B cell (primary cell): ENCODE measurements at places on chromosomes 1 and 21.

- no peak for DNase-seq
Observed at GRCh38 chr21:42698733-42699132, 45.3 kb downstream of the PDE9A start.

DNA sequence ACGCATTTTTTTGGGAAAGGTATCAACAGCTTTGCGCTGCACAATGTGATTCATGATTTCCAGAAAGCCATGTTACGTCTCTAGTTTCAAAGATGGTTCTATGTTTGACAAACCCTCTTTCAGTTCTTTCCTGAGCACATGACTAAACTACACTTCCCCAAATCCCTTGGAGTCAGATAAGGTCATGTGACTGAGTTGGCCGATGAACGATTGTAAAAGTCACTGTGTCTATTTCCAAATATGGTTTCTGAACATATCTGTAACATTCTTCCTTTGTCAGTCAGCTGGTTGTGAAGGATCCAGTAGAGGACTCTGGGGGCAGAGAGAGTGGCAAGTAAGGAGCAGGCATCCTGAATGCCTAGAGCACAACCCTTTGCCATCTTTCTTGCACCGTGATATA lies 35.4 kb downstream of the TMPRSS15 start:
- no peak for DNase-seq

GRCh38 chr1:204080163-204080903 lies 7.4 kb downstream of the SOX13 start:
- DNase-seq, result no peak

- no peak for DNase-seq
Observed at GRCh38 chr1:67674260-67675011, 10.6 kb upstream of the GADD45A start.

DNA sequence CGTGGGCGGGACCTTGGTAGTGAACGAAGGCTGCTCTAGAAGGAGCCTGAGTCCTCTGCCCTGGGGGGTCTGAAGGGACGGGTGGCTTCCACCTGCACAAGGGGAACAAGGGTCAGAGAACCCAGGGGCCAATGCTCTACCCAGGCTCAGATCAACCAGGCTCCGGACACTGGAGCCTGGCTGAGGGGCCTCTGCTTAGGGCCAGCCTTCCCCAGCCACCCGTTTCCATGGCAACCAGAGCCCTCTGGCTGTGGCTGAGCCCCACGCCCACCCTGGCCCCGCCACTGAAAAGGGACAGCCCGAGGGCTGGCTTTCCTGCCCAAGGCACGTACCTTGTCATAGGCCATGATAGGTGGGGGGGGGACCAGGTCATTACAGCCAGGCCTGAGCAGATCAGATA lies 724.6 kb downstream of the PTPRU start:
- DNase-seq, result no peak

DNA sequence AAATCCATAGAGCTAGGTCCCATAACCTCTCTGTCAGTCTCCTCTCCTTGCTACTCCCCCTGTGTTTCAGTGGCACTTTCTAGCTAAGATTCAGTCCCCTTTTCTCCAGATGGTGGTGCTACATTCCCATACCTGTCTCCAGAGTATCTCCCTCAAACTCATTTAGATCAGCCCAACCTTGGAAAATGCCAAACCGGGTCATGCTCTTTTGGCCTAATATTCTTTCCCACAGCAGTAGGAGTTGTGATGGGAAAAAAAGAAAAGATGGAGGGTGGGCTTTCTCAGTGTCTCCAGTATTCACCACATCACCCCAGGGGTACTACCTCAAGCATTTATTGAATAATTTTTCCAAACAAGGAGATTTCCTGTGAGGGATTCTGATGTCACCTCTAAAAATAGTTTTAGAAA lies 3.2 kb upstream of the RXFP4 start:
- DNase-seq, result peak; percentile 74

DNA sequence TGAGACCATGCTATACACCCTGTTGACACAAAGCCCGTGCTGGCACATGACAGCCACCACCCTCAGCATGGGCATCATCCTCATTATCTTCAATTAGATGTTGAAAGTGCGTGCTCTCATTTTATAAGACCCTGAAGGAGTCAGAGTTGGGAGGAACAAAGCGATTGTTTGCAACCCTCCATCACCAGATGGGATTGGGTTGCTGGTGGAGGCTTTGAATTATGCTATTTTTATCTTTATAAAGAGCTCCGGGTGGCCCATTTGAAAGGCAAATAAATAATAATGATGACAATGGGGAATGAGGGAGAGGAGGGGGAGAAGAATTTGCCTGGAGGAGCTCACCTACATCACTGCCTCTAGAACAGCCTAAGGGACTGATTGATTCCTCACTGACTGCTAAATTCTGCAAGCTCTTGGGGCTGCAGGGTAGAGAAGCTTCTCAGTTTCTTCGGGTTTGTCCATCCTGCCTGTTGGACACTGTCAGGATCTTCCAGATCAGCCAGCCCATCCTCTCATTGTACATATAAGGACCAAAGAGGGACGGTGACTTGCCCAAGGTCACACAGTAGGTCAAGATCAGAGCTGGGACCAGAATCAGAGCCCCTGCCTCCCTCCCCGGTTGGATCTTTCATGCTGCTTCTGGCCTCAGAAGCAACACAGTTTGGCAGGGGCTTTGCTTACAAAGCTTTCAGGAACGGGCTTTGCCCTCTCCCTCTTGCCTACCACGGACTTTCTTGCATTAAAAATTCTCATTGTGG lies 130.9 kb upstream of the ZBTB40 start:
- no peak for DNase-seq

- no peak for DNase-seq
Observed at GRCh38 chr1:110239441-110240430, 29.6 kb downstream of the KCNC4 start.

- DNase-seq, result no peak
Observed at GRCh38 chr1:15198684-15199083, 45.1 kb downstream of the TMEM51 start.

DNA sequence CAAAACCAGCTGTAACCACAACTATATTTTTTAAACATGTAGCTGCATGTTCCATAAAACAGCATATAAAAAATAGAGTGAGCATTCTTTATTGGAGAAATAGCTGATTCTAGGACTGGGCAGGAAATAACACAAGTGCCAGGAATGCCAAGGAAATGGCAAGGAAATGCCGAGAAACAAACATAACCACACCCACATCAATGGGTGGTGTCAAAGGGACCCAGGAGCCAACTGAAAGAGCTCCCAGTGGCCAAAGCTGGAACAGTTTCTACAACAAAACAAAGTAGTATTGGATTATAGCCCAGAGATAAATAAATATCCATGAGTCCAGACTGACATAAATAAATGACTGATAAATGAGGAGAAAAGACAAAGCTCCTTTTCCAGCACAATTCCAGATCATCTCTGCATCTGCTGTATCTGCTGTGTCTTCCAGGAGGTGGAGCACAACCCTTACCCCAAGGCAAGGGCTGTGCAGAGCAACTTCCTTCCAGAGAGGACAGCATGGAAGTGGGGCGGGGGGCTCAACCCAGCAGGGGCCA lies 28.1 kb downstream of the ADARB1 start:
- no peak for DNase-seq

DNA sequence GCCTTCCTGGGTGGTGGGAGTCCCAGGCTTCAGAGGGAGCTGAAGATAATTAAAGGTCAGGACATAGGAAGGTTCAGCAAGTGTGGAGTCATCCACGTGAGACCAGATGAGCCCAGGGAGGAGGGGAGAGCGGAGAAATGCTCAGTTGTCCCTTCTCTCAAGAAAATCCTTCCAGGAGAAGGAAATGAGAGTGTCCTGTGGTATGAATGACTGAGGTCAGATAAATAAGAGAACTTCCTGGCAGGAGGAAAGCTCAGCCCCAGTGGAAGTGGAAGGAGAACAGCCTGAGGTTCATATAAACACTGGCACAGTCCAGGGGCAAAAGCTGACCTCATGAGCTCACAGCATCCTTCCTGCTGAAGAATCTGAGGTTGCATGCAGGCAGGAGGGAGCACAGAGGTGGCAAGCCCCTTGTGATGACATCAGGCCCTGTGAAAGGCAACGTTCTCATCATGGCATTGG lies 97.6 kb downstream of the NAV1 start:
- no peak for DNase-seq
